Bronchial epithelial cell (primary cell): ENCODE measurements at places on chromosomes 1 and 21.

GRCh38 chr1:210132582-210132981 is 100.0 kb upstream of the SERTAD4 start:
- peak; percentile 33 for DNase-seq

- no peak for DNase-seq
These were observed 184.2 kb downstream of the SLC44A5 start for GRCh38 chr1:75426688-75427087.

DNA sequence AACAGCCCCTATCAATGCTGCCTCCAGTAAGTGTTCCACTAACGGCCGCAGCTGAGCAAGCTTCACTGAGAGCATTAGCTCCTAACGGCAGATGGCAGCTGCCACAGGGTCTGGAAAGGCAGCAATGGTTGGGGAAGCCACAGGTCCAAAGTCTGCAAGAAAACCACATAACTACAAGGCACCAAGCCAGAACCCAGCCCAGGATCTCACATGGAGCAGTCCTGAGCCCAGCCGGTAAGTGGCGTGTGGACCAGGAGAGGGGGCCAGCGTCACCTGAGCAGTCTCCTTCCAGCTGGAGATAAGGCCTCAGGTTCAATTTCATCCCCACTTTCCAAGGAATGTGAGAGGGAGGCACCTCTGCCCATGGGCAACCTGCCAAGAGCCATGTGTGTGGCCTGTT is 13.2 kb downstream of the SYT2 start:
- no peak for DNase-seq

- DNase-seq = no peak
These were observed 9.4 kb upstream of the ACTRT2 start for GRCh38 chr1:3011631-3012455.

DNA sequence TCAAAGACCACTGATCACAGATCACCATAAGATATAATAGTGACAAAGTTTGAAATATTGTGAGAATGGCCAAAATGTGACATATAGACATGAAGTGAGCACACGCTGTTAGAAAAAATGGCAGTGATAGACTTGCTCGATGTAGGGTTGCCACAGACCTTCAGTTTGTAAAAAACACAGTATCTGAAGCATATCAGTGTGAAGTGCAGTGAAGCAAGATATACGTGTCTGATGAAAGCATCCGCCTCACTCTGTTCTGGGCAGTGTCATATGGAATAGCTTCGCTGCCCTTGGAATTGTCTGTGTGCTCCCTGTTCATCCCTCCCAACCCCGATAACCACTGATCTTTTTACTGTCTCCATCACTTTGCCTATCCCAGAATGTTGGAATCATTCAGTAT is 50.7 kb downstream of the GALNT2 start:
- DNase-seq = no peak

DNA sequence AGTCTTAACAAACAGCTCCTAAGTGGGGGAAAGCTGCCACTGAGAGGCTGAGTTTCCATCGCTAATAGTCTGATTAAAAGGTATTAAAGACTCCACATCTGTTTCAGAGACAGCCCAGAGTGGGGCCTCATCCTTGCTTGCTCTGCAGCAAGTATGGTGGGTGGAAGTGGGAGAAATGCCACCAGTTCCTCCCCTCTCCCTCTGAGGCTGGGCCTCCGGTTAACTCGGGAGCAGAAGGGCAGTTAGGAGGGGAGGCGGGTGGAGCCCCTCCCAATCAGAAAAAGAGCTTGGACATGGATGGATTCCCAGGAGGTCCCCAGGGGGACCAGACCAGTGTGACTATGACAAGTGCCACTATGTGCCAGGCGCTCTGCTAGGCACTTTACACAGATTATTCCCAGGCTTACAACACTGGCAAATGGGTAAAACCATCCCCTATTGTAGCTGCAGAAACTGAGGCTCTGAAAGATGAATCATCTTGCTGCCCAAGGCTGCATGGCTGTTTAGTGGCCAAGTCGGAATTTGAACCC is 11.4 kb upstream of the ASCL5 start:
- DNase-seq = no peak
